ENCODE measurements at places on chromosomes 12 and 14. TPM values are rescaled to one million over a fixed set of nuclear protein-coding genes. Genes with fewer than 3 reads are reported as not detected.

The SUSD6 gene
- total RNA-seq, result 41.6 TPM

The OR6C70 gene
- not detected for total RNA-seq

The RIN3 gene
- total RNA-seq, result 27.3 TPM

The DPY19L2 gene
- total RNA-seq, result 28.9 TPM

The FGD4 gene
- total RNA-seq, result 26.3 TPM

The LRRK2 gene
- 12.7 TPM for total RNA-seq

The IL26 gene
- not detected for total RNA-seq

The GARIN6 gene
- total RNA-seq, result not detected

The FANCM gene
- total RNA-seq, result 9.9 TPM

The CISTR gene
- not detected for total RNA-seq

- DNase-seq, result no peak
Measured at GRCh38 chr14:36844443-36845195, 183.0 kb downstream of the PAX9 start.

- no peak for DNase-seq
Measured at GRCh38 chr12:109112720-109113465, 3.5 kb upstream of the ACACB start.

DNA sequence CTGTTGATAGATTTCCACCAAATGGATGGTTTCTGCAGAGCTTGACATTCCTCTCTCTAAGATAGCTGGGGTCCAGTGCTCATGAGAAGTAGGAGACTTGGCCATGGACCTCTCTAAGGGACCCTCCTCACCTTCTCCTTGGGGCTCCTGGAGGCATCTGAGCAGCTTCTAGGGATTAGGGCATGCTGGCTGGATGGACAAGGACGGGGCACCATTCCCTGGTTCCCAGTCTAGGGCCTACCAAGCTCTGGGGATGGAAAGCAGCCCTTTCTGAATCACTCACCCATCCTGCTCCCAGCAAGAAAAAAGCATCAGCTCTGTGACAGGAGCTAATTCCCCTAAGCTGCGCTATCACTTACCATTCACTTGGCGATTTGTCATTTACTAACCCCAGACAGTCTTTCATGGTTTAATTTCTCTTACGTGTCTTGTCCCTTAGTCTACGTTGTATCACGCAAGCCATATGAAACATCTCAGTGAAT is 39.5 kb downstream of the VWF start:
- DNase-seq, result no peak

- DNase-seq, result no peak
Measured at GRCh38 chr12:59036973-59037762, 116.9 kb upstream of the LRIG3 start.

- no peak for DNase-seq
Measured at GRCh38 chr12:54195737-54196347, 7.1 kb upstream of the SMUG1 start.

GRCh38 chr12:131862600-131862993 is 31.8 kb upstream of the ULK1 start:
- no peak for DNase-seq

DNA sequence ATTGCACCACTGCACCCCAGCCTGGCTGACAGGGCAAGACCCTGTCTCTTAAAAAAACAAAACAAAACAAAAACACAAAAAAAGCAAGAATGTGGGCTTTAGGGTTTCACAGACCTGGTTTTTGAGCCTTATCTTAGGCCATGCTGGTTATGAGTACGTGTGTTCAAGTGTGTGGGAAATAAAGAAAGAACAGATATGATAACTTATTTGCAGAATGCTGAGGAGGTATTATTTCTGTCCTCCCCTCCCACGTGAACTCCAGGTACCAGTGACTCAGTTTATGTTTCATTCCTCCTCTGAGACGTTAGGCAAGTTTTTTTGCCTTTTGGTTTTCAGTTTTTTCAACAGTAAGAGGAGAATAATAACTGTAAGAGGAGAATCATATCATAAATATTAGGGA is 49.3 kb downstream of the PCNX1 start:
- DNase-seq, result no peak

- DNase-seq, result no peak
Measured at GRCh38 chr14:73238941-73239340, 1.6 kb downstream of the PAPLN start.

GRCh38 chr14:61492474-61492873 is 171.1 kb downstream of the PRKCH start:
- DNase-seq, result no peak

DNA sequence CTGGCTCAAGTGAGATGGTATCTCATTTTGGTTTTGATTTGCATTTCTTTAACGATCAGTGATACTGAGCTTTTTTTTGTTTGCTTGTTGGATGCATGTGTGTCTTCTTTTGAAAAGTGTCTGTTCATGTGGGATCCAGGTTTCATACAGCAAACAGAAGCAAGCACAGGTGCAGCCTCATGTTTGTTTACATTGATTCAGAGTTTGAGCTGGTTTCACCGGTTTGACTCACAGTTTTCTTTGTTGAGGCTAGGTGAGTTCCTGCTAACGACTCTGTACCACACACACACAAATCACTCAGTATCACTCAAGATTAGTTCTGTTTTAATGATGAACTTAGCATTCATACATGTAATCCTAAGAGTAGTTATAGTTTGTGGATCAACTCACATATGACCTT is 3.7 kb downstream of the OR10G2 start:
- no peak for DNase-seq

DNA sequence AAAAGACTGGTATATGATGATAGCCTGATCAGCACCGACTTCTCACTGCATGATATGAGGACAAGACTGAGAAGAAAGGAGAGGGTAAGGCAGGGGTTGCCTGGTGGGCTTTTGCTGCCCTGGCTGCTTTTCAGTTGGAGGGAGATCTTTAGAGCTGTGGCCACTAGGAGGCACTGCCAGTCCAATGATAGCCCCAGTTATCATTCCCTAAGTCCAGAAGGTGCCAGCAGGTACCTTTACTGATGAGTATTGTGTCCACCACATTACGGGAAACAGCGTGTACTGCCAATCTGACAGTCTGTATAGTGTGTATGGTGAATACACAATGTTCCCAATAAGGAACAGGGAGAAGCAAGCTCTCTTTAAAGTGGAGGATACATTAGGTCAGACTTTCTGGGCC is 55.8 kb upstream of the CCDC175 start:
- DNase-seq, result no peak

DNA sequence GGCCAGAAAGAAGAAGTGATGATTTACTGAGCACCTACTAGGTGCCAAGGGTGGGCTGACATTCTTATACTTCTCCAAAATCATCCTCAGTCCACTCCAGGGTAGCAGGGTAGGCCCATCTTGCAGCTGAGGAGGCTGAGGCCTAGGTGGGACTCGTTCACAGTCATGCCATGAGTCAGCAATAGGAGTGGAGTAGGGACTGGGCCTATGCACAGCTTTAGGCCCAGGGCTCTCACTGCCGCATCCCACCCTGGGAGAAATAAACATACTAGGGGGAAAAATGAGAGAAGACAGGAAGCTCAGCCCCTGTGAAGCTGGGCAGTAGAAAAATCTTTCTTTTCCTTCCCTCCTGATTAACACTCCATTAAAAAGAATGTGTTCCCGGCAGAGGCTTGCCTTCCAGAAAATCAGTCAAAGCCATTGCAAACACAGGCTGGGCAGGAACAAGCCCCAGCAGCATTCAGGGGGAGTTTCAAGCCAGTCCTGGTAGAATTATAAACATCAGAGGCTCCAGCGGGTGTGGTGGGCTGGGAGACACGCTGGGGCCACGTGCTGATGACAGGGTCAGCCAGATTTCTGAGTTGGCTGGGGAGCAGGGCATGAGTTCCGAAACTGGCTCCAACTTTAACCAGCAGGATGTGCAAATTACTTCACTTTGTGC is 1.8 kb downstream of the HSPB8 start:
- DNase-seq, result peak; percentile 67

GRCh38 chr14:87049950-87050349 is 943.0 kb downstream of the GALC start:
- no peak for DNase-seq

- no peak for DNase-seq
Measured at GRCh38 chr14:36905272-36905888, 243.7 kb downstream of the PAX9 start.

GRCh38 chr14:73049428-73049827 is 8.9 kb upstream of the RBM25 start:
- no peak for DNase-seq

DNA sequence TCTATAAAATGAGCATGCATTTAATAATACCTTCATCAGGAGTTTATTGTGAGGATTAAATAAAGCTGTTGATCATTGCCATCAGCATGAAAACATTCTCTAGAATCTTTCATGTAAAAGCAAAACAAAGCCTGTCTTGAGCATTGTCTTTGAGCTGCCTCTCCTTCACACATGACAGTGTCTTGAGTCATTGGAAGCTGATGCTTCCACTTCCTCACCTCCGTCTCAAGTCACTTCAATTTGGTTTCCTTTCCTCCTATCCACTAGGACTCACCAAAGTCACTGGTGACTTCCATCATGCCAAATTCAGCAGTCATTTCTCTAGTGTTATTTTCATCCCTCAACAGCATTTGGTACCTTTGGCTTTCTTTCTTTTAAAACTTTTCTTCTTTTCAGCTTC is 31.6 kb upstream of the MYBPC1 start:
- no peak for DNase-seq

DNA sequence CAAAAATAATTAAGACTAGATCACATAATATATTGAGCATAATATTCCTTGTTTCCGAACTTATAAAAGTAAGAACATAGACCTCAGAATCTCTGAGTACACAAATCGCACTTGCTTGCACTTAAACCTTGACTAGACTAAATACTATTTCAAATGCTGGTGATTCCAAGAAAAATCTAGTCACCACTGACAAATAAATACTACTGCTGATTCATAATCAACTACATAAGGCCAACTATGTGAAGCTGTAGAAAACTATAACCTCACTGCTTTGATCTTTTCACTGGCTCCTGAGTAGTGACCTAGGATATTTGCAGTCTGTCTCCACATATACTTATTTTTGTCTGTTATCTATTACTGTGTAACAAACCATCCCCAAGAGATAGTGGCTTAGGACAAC is 245.4 kb downstream of the DIO2 start:
- no peak for DNase-seq

DNA sequence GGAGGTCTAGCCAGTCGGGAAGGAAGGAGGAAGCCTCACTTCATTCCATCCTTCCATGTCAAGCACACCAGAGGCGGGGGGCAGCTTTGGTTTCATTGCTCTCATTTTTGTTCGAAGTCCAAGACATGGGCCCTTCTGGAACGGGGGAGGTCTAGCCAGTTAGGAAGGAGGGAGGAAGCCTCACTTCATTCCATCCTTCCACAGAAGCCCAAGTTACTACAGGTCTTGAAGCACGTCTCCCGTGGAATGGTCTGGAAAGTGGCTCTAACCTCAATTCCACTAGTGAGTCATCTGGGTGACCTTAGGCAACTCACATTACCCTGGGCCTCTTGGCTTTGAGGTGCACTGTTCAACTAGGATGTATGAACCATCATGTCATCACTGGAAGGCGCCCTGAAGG is 156.3 kb downstream of the NTF3 start:
- no peak for DNase-seq

Measured in ureter (tissue), 1 donor.